Osteoblast (primary cell): ENCODE measurements at places on chromosomes 12 and 14. TPM values are rescaled to one million over a fixed set of nuclear protein-coding genes. Genes with fewer than 3 reads are reported as not detected.

LRTM2 gene
- total RNA-seq = not detected in 2 replicates

ENDOU gene
- total RNA-seq = not detected in 2 replicates

- H3K27ac ChIP-seq = no peak overlapping the region
- H3K4me3 ChIP-seq = peak overlapping the region; percentile 54
- peaks cover 8% of the 10 kb centered on the region for H3K4me1 ChIP-seq
- H3K36me3 ChIP-seq = peaks cover 4% of the 10 kb centered on the region
- H3K27me3 ChIP-seq = no peaks in the 10 kb centered on the region
Measured at GRCh38 chr12:131803961-131804521, 24.2 kb upstream of the MMP17 start.

DNA sequence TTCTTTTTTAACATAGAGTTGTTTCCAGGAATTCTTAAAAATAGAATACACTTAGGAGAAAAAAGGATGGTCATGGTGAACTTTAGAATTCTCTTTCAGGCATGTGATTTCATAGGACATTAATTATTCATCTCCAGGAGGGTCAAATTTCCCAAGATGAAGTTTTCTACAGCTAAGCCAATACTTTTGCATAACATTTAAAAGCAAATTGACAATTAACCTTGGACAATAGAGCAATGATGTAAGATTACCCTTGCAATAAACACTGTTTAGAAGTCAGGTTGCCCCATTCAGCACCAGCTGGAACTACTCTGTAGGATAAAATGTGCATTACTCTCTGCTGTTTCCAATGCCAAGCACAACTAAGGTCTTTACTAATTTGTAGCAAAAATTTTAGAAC, 49.5 kb downstream of the SIX1 start:
- H3K36me3 ChIP-seq = no peaks in the 10 kb centered on the region
- DNase-seq = no peak
- H3K27ac ChIP-seq = no peak overlapping the region
- H3K4me3 ChIP-seq = no peak overlapping the region
- H3K4me1 ChIP-seq = no peaks in the 10 kb centered on the region
- no peaks in the 10 kb centered on the region for H3K27me3 ChIP-seq
